Activated naive CD4-positive, alpha-beta T cell treated with Interleukin-2 at 50 U/mL for 16 hours (primary cell): ENCODE measurements at places on chromosomes 2 and 18.

- no peak for DNase-seq
These were observed 10.0 kb downstream of the LRATD1 start for GRCh38 chr2:14642499-14642898.

GRCh38 chr18:48973731-48974130 is 23.0 kb upstream of the SMAD7 start:
- no peak for DNase-seq

DNA sequence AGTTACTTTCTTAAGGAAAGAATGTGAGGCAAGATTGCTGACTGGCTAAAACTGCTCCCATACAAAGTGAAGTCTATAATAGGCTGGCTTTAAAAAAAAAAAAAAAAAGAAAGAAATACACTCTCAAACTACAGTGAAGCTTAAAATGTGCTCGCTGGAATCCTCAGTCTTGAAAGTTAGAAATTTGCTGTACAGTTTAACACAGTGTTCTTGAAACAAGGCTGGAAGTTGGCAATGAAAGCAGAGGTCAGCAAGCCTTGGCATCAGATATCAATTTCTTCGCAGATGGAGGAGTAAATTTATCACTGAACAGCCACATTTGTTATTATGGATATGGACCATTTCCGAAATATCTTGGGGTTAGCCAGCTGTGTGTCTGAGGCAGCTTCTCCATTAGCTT is 392.9 kb downstream of the ZNF516 start:
- DNase-seq: no peak

- no peak for DNase-seq
These were observed 179.4 kb downstream of the INHBB start for GRCh38 chr2:120525056-120526046.

DNA sequence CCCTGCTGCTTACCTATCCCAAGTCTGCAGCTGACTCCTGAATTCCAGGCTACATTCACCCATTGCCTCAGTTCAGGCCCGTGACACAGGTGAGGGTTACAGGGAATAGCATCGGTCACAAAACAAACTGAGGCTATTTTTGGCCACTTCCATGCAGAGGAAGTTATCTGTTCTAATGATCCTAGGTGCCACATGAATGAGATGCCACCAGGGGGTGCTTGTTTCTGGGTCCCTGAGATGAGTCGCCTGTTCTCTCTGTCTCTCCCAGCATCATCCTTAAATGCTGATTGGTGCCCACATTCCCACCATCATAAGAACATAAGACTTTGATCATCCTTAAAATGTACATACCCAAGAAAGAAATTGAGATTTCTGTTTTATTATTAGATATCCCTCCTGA is 119.0 kb upstream of the CELF4 start:
- DNase-seq: no peak

- DNase-seq: no peak
These were observed 1.2 kb downstream of the SERPINB5 start for GRCh38 chr18:63477968-63478367.

GRCh38 chr18:28884304-28884703 is 707.4 kb upstream of the CDH2 start:
- no peak for DNase-seq

DNA sequence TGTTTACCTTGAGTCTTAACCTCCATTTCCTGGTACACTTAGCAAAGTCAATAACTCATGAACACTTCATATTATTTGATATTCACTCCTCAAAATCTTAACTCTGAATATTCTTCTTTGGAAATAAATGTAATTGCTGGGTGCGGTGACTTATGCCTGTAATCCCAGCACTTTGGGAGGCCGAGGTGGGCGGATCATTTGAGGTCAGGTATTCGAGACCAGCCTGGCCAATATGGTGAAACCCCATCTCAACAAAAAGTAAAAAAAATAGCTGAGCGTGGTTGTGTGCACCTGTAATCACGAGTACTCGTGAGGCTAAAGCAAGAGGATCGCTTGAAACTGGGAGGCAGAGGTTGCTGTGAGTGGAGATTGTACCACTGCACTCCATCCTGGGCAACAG is 201.3 kb upstream of the DSEL start:
- no peak for DNase-seq

DNA sequence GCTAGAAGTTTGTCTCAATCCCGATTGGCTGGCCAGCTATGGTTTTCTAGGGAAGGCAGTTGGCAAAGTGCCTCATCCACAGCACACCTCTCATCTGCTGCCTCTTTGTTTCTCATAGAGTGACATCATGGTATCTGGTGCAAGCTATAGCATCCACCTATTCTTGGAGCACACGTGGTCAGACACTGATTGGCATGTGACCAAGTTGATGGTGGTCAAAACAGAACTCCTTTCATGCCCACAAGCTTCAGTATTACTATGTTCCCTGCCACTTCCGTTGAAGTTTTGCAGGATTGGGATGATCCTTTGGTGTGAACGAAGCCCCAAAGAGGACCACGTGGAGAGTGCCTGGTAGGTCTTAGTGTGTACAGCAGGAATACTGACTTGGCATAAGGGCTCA is 28.8 kb downstream of the TTC32 start:
- no peak for DNase-seq

DNA sequence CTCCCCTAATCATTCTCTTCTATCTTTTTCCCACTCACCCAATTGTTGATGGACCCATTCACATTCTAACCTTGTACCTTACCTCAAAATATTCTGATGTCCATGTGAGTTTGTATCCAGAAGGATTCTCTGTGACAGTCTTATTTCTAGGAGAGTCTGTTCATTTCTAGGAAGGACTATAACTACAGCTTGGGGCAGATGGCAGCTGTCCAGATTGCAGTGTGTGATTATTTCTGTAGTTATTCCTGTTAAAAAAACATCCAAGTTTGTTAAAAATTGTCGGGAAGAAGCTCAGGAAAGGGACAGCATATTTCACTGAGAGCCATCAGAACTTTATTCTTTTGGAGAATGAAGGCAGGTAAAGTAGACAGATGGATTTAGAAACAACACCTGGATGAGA is 142.6 kb downstream of the RAPGEF4 start:
- DNase-seq: no peak

DNA sequence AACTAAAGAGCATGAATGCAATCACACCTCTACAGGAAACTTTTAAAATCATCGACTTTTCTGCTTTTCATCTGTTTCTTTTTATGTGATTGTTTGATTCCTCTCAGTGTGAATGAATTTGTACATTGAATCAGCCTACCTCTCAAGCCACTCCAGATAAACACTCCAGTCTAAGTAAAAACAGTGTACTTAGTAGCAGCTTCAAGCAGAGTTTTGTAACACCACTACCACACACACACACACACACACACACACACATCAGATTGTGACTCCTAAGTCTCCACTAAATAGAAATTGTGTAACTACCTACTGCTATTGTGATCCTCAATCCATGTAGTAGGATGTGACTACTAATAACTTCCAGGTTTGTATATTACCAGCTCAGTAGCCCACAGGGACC is 65.3 kb upstream of the EPB41L5 start:
- DNase-seq: no peak

DNA sequence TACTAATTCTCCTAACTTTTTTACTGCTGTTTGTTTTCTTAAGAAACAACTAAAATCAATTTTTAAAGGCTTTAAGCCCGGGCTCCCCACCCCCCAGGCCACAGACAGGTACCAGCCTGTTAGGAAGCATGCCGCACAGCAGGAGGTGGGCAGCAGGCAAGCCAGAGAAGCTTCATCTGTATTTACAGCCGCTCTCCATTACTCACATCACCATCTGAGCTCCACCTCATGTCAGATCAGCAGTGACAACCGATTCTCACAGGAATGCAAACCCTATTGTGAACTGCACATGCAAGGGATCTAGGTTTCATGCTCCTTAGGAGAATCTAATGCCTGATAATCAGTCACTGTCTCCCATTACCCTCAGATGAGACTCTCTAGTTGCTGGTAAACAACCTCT is 517.0 kb downstream of the NRXN1 start:
- DNase-seq: no peak

DNA sequence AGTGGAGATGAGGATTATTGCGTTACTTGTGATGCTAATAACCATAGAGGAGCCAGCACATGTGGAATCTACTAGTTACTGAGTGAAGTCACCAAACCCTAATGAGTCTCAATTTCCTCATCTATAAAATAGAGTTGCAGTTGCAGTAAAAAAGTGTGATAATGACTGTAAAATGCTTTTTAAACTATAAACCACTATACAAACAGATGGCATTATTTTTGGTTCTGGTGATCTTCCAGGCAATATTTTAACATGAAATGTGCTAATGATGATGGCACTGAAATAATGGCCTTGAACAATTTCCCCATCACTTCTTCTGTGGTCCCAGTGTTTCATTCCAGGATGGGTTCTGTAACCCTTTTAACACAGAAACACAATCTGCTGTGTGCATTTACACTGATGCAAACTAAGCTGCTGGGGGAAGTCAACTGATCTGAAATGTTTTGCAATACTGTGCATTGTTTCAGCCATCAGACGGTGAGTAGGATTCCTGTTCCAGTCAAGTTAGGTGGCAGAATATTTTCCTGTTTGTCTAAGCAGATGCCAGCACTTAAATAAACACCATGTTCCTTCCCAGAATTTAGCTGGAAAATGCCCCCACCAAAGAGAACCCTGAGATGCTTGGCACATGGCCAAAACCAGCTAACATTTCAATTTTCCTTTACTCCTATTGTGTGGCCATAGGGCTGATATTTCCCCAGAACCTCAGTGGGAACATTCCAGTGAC is 52.6 kb downstream of the TACR1 start:
- DNase-seq: no peak

- DNase-seq: no peak
These were observed 37.5 kb upstream of the ZNF385B start for GRCh38 chr2:179898873-179899272.

DNA sequence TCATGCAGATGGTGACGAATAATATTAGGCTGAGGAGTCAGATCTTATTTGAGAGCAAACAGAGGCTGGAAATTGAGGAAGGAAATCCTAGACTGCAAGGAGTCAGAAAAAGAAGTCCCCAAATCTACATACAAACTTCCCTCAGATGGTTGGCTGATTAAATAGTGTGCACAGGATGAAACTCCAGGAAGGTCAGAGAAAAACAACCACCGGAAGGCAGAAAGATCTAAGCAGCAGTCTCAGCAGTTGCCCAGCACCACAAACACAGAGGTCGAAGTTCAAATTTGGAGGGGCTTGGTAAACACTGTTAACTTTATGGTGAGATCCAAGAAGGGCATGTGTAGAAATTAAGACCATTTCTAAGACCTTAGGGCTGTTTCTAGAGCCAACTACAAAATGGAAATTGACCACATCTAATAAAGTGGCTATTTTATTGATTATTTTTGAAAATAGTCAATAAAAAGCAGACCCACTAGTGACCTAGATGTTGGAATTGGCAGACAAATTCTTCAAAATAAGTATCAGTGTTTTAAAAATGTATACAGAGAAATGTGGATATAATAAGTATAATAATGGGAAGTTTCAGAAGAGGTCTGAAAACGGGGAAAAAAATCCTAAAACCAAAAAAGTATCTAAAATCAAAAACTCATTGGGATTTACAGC is 134.8 kb downstream of the GALNT1 start:
- DNase-seq: no peak

GRCh38 chr18:69230204-69230603 is 170.5 kb upstream of the DOK6 start:
- no peak for DNase-seq

GRCh38 chr2:635687-636621 is 41.3 kb downstream of the TMEM18 start:
- no peak for DNase-seq

DNA sequence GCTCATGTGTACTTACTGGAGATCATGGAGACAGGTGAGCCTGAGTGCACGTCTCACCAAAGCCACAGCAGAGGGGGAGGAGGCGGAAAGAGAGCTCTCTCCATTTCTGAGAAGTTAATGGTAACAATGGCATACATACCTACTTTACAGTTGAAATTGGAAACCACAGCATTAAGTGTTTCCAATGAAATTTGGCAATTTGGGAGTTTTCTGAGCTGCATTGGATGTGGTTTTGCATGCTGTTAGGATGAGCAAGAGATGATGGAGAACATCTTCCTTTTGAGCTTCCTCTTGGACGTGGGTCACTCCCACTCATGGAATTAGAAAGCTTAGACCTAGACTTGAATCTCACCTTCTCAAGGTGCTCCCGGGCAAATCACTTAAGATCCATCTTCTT is 25.5 kb upstream of the IL37 start:
- DNase-seq: no peak

- peak; percentile 53 for DNase-seq
These were observed 758 bp downstream of the RIF1 start for GRCh38 chr2:151410485-151410834.

DNA sequence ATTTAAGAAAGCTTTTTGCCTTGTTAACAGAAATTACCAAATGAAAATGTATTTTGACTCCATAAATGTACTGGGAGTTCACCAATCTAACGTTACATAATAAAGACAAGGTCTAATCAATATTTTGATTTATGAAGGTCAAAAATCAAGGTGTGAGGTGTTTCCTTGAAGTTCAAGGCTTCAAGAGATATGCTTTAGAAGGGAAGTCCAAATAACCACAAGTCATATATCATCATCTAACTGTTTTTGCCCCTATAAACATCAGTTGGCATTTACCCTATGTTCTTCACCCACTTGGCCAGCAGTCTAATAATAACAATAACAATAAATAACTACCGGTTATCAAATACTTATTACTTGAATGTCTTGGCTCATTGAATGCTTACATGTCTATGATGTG is 196.1 kb upstream of the ID2 start:
- no peak for DNase-seq

DNA sequence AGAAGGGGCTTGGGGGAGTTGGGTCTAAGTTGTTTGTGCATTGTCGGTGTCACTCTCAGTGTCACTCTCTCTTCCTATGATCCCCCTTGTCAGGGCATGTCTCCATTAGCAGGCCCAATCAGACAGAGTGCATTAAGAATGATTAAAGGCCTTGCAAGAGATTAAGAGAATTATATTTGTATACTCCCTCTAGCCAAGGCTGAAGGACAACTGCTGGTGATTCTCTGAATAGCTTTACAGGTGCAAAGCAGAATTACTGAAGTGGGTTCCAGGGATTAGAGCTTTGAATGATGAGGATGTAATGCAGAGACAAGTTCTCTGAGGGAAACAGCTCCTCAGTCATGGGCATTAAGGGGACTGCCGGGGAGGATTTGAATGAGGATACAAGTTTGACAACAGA is 104.8 kb upstream of the LGALSL start:
- DNase-seq: no peak

DNA sequence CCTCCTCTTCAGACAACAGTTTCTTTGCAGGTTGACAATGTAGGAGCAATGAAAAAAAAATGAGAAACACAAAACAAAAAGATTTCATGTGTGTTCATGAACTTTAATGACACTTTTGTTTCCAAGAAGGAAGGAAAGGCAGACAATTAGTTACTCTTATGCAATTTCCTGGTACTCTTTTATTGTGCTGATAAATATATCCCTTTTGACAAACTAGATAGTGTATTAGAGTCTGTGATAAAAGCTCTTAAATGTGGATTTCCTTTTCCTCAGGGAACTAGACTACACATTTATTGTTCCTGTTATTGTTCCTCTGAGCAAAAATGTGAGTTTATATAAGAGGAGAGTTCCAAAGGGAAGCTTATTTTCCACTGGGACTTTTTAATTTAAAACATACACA is 188.7 kb upstream of the NRXN1 start:
- DNase-seq: no peak
